Liver (tissue), 10 donors: ENCODE measurements at places on chromosomes 4 and X.

DNA sequence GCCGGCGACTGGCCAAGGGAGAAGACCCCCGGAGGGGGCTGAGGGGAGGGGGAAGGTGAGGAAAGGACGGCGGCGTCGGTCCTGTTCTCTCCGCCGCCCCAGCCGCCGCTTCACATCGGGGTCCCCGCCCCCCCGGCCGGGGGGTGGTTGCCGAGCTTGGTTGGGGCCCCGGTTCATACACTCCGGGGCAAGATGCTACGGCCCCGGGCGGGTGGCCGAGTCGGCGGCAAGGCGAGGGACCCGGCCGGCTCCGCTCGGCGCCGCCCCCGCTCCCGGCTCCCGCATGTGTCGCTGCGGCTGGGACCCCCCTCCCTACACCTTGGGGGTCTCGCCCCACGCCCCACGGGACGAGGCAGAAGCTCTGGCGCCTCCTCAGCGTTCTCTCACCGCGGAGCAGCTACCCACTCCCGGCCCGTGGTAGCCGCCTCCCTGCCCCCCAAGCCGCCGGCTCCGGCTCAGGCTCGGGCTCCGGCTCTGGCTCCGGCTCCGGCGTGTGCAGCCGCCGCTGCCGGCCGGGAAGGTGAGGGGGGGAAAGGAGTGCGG is 461 bp downstream of the FBXW7 start:
- DNase-seq: peak; percentile 41

DNA sequence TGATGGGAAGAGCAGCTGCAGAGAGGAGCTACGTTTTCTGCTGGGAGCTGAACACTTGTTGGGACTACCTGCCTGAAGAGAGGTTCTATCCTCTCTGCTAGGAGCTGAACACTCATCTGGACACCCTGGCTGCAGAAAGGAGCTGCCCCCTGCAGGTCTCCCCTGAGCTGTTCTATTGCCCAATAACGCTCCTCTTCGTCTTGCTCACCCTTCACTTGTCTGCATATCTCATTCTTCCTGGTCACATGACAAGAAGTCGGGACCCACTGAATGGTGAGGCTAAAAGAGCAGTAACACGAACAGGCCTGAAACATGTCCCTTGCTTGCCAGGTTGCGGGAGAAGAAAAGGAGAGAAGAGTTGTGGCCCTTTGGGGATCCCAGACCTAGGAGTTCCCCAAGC is 27.8 kb downstream of the NAA11 start:
- no peak for DNase-seq

- no peak for DNase-seq
Measured at GRCh38 chr4:3305610-3306371, 13.0 kb downstream of the RGS12 start.

GRCh38 chr4:57865264-57865663 is 755.1 kb upstream of the IGFBP7 start:
- DNase-seq: no peak

GRCh38 chr4:167774646-167775045 is 317.7 kb upstream of the ANXA10 start:
- no peak for DNase-seq

- no peak for DNase-seq
Measured at GRCh38 chr4:128600410-128600809, 209.1 kb upstream of the JADE1 start.

DNA sequence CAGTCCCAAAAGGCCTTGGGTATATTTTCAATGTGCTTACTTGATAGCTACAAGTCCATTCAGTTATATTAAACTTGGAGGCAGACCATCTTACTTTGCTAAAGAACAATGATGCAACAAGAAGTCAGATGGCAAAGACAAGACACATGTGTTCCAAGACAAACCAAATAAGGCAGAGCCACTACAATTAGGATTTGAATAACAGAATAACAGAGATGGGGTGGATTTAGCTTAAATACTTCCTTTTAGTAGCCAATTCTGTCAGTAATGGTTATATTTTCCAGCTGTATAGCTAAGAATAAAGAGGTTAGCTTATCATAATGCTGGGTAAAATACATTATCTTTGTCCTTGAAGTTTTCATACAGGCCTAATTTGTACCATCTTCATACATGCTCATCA is 37.7 kb upstream of the FRAS1 start:
- DNase-seq: no peak

DNA sequence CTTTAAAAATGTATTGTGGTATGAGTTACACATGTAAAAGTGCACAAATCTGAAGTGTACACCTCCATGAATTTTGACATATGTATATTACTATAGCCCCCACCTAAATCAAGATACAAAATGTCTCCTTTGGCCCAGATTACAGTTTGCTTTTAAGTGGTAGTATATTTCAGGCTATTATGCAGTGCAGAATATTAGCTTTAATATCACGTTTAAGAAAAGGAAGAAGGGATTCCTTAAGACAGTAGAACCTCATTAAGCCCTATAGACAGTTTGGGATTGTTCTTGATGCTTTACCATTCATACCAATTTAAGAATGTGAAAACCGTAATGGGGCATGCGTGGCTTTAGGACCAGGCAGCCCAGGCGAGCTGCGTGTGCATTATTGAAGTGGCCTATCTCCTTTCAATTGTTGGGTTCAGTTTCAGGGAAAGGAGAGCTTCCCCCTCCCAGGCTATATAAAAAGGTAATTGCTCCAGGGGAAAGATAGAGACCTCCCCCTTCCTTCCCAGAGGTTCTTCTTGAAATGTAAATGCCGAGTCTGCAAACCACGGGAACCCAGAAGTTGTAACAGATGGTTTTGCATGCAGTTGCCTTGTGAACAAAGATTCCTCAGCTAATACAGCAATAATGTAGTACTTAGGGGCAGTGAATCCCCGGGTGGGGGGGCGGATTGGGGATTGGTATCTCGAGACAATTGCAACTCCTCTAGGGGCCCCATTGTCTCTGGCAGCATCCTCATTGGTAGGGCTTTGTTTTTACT is 106.1 kb downstream of the UCHL1 start:
- no peak for DNase-seq

GRCh38 chr4:13617801-13618200 is 9.7 kb downstream of the BOD1L1 start:
- DNase-seq: no peak

DNA sequence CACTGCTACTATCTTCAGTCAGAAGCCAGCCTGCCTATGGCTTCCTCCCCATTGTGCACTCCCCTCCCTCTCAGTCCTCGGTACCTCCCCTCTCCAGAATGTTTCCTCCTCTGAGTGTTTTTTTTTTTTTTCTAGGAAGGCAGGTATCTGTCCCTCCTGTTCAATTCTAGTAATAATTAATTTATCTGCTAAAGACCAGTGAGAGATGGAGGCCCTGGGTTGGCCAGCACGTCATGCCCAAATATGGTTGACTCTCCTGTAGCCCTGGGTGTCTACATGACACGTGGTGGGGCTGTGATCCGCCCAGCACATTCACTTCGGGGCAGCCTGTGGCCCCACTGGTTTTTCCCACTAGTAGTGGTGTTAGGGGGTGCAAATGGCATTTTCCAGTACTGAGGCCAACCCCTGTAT is 1.8 kb downstream of the FLNA start:
- no peak for DNase-seq

DNA sequence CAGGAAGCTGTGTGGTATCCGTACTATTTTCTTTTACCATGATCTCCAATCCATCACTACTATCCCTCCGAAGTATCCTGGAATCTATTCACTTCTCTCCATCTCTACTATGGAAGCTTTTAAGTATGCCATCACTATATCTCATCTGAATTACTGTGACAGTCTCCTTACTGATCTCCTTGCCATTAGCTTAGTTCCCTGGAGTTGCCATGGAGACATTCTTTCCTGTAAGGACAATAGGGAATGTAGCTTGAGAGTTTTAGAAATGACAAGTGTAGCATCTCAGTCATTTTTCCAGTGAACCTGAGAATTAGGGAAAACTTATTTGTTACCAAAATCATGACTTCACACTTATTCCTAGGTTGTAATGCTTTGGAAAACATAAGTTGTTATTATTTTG is 86.3 kb downstream of the HPGD start:
- DNase-seq: no peak

GRCh38 chrX:17617806-17618205 is 119.5 kb upstream of the SCML1 start:
- DNase-seq: no peak

DNA sequence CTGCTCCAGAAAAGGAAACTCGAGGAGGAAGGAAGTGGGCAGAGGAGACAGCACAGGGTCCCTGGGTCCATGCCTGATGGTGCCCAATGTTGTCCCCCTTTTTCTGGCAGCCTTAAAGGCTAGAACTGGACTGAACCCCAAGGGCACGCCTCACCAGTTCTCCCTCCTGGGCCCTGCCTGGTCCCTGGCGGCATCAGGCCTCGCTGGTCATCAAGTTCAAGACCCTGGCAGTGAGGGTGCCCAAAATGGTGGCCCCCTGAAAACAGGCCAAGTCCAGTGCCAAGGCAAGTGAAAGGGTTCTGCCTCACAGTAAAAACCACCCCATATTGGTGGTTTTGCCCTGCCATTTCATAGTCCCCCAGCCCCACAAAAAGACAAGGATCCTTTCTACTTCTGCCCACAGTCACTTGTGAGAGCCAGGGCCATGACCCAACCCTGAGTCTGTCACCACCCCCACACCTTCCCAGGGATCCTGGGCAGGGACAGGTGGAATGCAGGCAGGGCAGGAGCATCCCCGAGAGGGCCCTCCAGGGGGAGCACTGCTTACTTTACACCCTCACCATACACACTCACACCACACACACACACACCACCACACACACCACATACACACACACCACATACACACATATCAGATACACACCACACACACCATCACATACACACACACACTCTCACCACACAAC is 107.6 kb downstream of the DCTD start:
- no peak for DNase-seq

DNA sequence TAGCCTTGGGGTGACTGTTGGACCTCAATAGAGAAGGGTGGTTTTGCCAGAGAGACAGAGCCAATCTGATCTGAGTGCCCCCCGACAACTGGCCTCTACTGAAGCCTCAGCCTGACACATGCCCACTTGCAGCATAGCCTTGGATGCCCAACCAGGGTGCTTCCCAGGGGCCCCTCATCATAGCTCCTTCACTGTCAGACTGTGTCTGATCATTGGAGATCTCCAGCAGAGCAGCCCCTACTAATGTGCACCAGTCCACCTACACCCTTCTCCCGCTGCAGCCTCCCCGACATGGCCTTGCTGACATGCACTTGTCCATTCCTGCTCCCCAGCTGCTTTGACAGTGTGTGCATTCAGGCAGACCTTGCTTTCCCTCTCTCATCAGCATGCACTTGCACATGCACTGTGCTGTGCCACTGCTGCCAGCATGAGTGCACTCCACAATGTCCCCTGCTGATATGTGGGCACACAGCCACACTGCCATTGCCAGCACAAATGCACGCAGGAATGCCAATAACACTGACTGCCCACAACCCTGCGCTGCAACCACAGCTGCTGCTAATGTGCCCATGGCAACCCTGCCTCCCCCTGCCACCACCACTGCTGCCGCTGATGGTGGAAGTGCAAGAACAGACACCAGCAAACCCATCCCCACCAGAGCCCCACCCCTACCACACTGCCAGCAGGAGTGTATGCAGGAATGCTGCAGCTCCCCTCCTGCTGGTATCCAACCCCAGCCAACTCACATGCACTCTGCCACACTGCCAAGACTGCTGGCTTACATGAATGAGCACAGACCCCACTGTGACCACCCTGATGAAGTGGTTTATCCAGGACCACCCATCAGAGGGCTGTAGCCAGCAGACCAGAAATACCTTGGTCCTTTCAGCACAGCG is 68.1 kb upstream of the ZMAT1 start:
- no peak for DNase-seq

DNA sequence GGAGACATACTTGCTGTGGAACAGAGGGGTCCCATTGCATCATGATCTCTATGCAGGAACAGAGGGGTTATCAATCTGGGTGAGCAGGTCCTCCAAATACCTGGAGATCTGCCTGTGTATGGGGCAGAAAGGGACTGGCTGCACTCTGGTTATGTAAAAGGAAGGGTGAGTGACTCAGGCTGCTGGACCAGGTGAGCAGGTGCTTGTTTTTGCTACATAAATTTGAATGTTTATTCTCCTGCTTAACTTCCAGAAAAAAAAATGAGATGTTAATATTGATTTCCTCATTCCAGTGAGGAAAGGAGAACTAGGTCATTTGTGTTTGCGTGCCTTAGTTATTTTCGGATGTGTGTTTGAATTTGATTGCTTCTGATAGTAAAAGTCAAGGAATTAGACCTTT is 225.8 kb upstream of the TRAM1L1 start:
- DNase-seq: no peak

GRCh38 chr4:25370242-25370641 is 6.8 kb upstream of the ANAPC4 start:
- no peak for DNase-seq

- DNase-seq: no peak
Measured at GRCh38 chr4:8045909-8046308, 106.2 kb upstream of the AFAP1 start.

DNA sequence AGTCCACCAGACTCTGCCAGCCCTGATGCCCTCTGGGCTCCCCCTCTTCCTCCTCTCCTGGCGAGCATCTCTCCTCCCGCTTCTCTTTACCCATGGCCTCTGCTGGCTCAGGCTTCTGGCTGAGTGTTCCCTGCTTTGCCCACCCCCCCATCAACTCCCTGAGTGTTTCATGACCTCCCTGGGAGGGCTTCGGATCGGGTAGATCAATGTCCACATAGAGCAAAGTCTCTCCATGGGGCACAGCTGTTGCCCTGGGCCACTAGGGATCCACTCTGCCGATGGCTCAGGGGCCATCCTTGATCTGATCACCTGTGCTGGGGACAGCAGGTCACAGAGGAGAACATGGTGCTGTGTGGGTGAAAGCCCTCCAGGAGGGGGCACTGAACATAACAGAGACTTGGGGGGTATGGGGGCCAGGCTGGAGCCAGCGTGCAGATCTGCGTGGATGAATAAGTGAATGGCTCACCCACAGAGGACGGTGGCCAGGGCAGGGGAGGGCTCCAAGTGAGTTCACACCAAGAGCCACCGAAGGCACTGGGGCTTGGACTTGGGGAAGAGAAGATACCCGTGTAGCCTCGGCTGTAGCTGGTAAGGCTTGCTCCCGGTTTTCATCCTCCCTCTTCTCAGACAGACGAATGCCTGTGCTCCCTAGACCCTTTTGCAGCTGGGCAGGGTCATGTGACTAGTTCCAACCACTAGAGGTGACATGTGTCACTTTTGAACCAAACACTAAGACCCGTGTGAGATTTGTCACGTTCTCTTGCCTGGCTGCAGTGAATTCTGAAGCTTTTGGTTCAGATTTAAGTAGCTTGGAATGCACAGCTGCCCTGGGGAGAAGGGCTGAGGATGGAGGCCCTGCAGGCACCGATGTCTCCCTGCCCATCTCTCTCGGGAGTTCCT is 23.2 kb upstream of the AFAP1 start:
- DNase-seq: no peak

DNA sequence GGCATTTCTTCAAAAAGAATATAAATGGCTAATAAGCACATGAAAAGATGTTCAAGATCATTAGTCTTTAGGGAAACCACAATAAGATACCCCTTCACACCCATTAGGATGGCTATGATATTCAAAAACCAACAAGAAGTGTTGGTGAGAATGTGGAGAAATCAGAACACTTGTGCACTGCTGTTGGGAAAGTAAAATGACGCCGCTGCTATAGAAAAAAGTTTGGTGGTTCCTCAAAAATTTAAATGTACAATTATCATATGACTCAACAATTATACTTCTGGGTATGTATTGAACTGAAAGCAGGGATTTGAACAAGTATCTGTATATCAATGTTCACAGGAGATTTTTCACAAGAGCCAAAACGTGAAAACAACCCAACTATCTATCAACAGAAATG is 29.4 kb upstream of the NEUROG2 start:
- no peak for DNase-seq
